Karpas-422 (cell line): ENCODE measurements at places on chromosomes 4 and X.

DNA sequence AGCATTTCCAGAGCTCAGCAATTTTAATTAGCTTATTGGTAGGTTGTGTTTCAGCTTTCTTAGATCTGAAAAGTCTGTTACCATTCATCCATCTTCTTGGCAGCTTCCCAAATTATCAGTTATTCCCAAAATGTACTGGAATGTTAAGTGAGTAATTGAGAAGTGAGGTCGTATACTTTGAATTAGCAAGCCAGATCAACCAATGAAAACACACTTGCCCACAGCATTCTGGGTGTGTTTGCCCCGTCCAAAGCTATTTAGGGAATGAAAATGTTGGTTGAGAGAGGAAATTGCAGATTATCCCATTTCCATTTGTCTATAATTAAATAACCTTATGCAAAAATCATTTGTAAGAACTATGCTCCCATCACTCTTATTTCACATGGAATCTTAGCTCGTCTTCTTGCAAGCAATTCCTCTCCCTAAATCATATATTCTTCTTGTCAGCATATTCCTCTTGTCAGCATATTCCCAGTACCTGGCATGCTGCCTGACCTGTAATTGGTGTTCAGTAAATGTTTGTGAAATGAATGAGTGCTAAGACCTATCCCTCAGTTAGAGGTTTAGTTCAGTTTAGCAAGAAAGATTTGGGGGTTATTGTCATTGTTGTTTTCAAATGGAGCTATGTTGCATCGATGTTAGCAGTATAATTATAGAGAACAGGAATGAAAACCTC, 23.3 kb upstream of the ANTXR2 start:
- DNase-seq = no peak

GRCh38 chr4:119663160-119663788, 34.7 kb upstream of the PDE5A start:
- DNase-seq = no peak

DNA sequence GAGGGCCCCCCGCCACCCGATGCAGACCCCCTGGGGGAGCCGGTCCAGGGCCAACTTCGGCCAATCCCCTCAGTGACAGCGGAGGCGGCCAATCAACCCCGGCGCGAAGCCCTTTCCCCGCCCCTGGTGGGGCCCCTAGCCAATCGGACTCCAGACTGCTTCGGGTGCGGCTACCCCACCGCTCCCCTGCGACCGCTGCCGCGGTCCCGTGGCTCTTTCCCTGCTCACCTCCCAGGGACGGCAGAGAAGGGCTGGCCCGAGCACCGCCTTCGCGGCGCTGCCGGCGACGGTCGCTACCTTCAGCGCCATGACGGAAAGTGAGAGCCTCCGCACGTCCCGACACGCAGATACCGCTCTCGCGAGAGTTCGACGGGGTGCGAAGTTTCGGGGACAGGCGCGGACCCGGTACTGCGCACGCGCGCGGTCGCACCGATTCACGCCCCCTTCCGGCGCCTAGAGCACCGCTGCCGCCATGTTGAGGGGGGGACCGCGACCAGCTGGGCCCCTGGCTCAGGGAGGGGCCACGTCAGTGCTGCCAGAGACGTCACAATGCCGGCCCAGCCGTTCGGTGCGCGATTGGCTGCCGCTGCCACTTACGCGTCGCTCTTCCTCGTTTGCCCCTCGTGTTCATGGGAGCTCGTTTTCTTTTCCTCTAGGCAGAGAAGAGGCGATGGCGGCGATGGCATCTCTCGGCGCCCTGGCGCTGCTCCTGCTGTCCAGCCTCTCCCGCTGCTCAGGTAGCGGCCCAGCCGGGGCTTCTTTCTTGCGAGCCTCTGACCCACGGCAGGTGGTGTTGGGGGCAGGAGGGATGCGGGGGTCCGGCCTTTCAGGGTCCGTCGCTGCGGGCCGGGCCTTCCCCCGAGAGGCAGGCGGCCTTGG, at the start of the genes IDH3G and SSR4:
IDH3G (minus strand) TSS at position 358 of the 879 bp plus-strand sequence; CDS start at position 309, 49 bp downstream.
SSR4 (plus strand) TSS at position 651 of the 879 bp plus-strand sequence; CDS start at position 671, 20 bp downstream.
- peak; percentile 96 for DNase-seq

GRCh38 chr4:186169945-186170802, 21.2 kb upstream of the CYP4V2 start:
- DNase-seq = peak; percentile 78

DNA sequence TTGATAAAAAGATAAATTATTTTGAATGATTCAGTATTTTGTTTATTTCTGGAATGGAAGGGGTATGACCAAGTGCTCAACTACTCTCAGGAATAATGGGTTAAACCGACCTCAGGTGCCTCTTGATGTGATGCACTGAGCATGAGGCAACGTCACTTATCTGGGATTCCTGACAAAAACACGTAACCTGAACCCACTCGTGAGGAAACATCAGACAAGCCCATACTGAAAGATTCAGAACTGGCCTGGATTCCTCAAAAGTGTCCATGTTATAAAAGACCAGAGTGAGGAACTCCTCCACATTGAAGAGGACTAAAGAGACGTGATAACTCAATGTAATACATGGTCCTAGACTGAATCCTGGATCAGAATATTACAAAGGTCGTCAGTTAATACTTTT, 144.0 kb downstream of the FNIP2 start:
- no peak for DNase-seq

- DNase-seq = no peak
Measured at GRCh38 chr4:172666711-172667368, 501.8 kb upstream of the GALNT7 start.

GRCh38 chrX:17767734-17768133, 30.4 kb downstream of the SCML1 start:
- DNase-seq = no peak

GRCh38 chrX:120759685-120760084, 116.0 kb downstream of the CT47B1 start:
- DNase-seq = peak; percentile 68

DNA sequence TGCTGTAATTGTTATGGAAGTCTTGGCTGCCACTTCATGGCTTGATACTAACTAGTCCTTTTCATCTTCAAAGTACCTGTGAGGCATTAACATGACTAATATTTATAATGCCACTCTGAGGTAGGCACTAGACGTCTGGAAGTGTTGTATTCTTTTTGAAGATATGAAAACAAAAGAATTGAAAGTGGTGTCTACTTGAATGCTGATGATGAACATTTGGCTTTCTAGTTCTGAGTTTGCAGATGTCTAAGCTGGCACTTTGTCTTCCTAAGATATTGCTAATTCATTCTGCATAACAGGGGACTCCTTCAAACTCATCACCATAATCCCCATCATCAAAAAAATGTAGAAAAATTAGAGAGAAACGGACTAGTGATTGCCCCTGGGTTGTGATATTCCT, 41.6 kb upstream of the HAND2 start:
- no peak for DNase-seq

DNA sequence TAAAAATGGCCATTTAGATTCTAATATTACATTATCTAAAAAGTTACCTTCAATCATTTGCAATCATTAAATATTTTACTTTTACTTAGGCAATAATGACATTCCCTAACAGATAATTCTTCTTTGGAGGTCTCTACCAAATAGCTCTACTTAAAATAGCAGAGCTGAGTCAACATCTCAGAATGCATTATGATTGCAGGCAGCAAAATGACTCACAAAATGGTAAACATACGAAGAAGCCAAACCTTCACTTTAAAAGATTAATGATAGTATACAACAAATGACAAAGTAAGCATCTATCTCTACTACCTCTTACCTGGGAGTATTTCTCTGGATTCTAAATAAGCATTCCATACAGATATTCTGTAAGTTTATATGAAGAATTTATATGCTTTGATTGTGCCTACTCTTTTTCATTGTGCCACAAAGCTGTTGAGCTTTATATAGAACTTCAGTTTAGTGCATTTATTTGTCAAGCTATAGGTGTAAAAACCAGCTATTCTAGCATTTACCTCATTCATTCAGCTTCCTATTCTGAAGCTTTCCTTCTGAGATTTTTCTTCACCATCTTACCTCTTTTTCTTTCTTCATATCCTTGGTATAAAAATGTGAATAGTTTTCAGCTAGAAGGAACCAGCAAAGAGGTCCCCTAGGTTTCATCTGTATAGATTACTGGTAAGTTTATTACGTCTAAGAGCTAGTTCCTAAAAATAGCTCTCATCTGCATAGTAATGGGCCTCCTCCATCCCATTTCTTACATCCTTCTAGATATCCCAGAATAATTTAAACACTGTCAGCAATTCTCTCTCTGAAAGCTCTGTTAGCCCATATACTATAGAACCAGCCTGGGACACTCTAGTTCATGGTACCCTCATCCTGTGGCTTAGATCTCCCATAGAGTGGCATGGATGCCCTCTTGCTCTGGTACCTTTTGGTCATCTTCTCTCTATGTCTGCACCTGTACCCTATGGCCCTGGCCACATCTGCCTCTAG, 17.2 kb upstream of the SPCS3 start:
- no peak for DNase-seq

- no peak for DNase-seq
Measured at GRCh38 chr4:11973270-11973669, 544.6 kb upstream of the HS3ST1 start.

DNA sequence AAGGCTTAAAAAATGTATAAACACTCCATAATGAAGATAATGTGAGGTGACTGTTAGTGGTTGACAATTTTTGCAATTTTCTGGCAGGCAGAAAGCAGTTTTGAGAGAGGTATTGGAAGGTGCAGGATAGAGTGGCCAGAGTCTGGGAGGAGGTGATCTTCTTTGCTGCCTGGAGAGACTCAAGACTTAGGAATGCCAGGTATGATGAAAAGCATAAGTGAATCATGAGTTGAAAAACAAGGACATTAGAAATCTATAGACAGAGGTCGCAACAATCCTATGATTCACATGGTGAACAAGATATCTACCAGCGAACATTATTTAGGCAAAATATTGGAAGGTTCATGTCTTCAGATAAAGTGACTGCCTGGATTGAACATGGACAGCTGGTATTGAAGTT, 118.5 kb downstream of the CFAP299 start:
- DNase-seq = no peak

DNA sequence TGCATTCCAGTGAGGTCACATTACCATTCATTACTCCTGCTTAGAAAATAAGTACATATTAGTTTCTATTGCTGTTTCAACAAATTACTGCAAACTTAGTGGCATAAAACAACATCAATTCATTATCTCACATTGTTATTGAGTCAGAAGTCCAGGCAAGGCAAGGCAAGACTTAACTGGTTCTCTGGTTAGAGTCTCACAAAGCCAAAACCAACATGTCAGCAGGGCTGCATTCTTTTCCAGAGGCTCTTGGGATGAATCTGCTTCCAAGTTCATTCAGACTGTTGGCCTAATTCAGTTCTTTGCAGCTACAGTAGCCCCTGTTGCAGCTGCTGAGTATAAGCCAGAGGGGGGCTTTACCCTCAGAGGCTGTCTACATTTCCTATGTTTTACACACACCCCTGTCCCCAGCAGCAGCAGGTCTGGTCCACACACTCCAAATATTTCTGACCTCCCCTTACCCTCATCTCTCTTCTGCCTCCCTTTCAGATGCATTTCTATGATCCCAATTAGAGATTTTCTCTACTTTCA, 892.1 kb upstream of the EPHA5 start:
- no peak for DNase-seq

- no peak for DNase-seq
Measured at GRCh38 chr4:110751183-110751582, 128.3 kb upstream of the PITX2 start.

DNA sequence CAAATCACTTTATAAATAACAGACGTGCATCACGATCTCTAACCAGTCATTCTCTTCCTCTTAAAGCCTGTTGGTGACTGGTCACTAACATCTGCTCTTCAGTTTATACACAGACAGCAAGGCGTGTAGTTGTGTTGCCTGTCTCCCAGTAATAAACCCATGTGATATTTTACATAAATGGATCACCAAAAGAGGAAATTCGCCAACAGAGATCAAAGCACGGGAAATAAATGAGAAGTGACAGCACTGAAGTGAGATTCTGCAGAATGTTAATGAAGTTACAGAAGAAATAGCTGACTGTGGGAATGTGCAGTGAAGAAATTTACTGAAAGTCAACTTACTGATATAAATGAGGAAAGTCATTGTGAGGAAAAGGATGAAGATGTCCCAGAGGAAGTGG, 47.0 kb downstream of the AFF1 start:
- DNase-seq = no peak

GRCh38 chrX:54794028-54794427, 4.0 kb downstream of the ITIH6 start:
- DNase-seq = no peak

DNA sequence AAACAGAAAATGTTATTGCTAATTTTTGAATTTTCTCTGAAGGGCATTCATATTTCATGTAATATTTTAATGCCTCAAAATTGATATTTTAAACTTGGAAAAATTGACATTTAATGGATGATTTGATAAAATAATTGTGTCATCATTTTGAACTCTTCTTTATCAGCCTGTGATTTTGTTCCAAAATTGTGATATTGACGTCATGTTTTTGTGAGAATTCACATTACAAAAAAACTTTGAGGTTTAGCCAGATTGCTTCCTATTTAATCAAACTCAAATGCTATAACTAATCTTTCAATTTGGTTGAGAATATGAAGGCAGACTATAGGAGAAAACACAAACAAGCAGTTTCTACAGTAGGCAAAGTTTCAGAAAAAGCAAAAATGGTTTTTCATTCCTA, 137.4 kb downstream of the GRIA2 start:
- DNase-seq = no peak

DNA sequence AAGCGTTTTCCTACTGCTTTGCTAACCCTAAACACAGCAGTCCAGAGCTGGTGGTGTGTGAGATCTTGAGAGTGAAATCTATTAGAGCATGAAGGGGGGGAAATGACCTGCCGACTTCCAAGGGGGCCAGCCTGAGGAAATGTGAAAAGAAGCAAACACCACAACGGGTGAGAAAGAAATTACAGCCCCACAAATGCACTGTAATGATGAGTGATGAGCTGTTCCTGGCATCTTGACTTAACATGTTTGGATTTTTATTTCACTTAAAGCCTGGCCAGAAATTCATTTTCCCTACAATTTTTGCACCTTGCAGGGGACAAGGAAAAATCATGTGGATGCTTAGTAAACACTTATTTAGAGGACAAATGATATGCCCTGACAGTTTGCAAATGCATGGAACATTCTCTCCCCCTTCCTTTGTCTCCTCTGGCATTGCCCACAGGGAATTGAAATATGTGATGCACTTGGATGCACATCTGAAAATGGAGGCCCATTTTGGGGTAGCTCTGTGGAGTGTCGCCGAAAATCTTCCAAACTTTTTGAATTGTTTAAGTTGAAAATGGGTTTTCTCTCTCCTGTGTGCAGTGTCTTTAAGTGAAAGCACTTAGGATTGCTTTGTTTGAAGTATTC, 84.3 kb upstream of the TMEM150C start:
- no peak for DNase-seq

GRCh38 chr4:84392951-84393590, 106.0 kb downstream of the NKX6-1 start:
- no peak for DNase-seq

DNA sequence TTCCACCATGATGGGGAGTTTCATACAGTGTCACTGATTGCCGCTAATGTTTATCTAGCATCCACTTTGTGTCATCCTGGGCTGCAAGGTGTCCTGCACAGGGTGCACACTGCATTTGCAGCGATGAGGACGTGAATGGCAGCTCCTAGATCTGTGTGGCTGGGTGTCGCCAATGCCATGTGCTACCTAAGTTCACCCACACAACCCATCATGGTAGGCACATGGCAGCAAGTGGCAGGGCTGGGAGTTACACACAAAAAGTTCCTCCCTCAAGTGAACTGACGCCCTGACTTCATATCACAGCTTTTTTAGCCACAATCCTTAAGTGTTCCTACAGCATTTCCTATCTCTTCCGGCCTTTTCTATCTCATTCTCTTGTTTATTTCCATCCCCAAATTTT, 45.9 kb upstream of the SPRY1 start:
- no peak for DNase-seq
